Gastrocnemius medialis (tissue), 4 donors: ENCODE measurements at places on chromosomes 5 and 9. TPM values are rescaled to one million over a fixed set of nuclear protein-coding genes. Genes with fewer than 3 reads are reported as not detected.
A peak's percentile ranks its signal among the peaks of the same experiment; 100 is the strongest.

Gene CARTPT
- not detected for total RNA-seq

Gene NR6A1
- total RNA-seq: 2.2 TPM

Gene EMB
- total RNA-seq: 2.5 TPM

Gene CBY3
- not detected for total RNA-seq

Gene GEMIN5
- total RNA-seq: 17.4 TPM

Gene PLCXD3
- total RNA-seq: 1.2 TPM

Gene C5orf52
- total RNA-seq: not detected

Gene AIF1L
- 7.5 TPM for total RNA-seq

Gene ELAVL2
- total RNA-seq: not detected

Gene OR4F3
- total RNA-seq: not detected

Gene TAF11L5
- total RNA-seq: not detected

- H3K4me3 ChIP-seq: no peak overlapping the region
- DNase-seq: no peak
- peaks cover 20% of the 10 kb centered on the region for H3K4me1 ChIP-seq
- H3K27ac ChIP-seq: peak overlapping the region; percentile 33
- H3K36me3 ChIP-seq: peaks cover 22% of the 10 kb centered on the region
- no peaks in the 10 kb centered on the region for H3K27me3 ChIP-seq
Measured at GRCh38 chr9:104779946-104780535, 16.1 kb downstream of the NIPSNAP3B start.

DNA sequence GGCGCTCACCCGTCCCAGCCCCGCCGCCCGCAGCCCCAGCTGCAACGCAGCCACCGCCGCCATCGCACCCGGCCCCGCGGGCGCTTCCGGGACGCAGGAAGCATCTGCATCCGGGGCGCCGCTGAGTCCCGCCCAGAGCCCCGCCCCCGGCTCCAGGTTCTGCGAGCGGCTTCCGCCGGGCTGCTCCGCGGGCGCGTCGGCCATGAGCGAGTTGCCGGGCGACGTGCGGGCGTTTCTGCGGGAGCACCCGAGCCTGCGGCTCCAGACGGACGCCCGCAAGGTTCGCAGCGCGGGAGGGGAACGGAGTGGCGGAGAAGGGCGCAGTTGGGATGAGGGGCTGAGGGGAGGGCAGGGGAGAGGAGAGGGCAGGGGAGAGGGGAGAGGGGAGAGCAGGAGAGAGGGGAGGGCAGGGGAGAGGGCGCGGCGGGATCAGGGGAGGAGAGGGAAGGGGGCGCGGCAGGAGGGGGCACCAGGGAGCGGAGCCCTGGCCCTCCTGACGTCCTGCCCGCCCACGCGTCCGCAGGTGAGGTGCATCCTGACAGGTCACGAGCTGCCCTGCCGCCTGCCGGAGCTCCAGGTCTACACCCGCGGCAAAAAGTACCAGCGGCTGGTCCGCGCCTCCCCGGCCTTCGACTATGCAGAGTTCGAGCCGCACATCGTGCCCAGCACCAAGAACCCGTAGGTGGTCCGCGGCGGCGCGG lies at the start of the genes SURF1 and SURF2:
Gene SURF1 (minus strand): TSS at position 97 of the 701 bp plus-strand sequence. CDS start 34 bp downstream, at position 63.
Gene SURF2 (plus strand): TSS at position 160 of the 701 bp plus-strand sequence. CDS start 43 bp downstream, at position 203.
- DNase-seq: peak; percentile 83
- H3K27me3 ChIP-seq: no peaks in the 10 kb centered on the region

- no peak for DNase-seq
- no peaks in the 10 kb centered on the region for H3K27me3 ChIP-seq
- H3K36me3 ChIP-seq: no peaks in the 10 kb centered on the region
- H3K4me3 ChIP-seq: no peak overlapping the region
- H3K27ac ChIP-seq: no peak overlapping the region
Measured at GRCh38 chr9:71896761-71897160, 14.2 kb downstream of the ABHD17B start.

GRCh38 chr9:113654605-113655428 lies 191.3 kb downstream of the RGS3 start:
- H3K4me1 ChIP-seq: peaks cover 21% of the 10 kb centered on the region
- H3K36me3 ChIP-seq: no peaks in the 10 kb centered on the region
- no peak for DNase-seq
- H3K27me3 ChIP-seq: no peaks in the 10 kb centered on the region

DNA sequence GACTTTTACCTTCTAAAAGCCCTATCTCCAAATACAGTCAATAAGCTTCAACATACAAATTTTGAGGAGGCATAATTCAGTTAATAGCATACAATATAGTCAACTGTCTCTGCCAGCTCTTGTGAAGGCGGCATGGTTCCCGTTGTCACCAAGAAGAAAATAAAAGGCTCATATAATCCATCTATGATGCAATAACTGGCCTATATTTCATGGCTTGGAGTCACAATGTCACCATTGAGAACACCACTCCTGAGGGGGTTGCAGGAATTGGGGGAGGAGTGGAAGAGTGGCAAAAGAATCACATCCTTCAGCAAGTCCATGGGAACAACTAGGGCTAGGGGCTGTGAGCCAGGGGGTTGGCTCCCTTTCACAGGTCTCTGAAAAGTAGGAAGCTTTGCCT lies 16.0 kb upstream of the ASTN2 start:
- H3K4me1 ChIP-seq: no peaks in the 10 kb centered on the region
- no peak overlapping the region for H3K4me3 ChIP-seq
- no peaks in the 10 kb centered on the region for H3K27me3 ChIP-seq
- no peak for DNase-seq

GRCh38 chr5:124157320-124157719 lies 589.1 kb downstream of the ZNF608 start:
- H3K4me3 ChIP-seq: no peak overlapping the region
- H3K27ac ChIP-seq: no peak overlapping the region
- H3K27me3 ChIP-seq: no peaks in the 10 kb centered on the region
- no peak for DNase-seq

DNA sequence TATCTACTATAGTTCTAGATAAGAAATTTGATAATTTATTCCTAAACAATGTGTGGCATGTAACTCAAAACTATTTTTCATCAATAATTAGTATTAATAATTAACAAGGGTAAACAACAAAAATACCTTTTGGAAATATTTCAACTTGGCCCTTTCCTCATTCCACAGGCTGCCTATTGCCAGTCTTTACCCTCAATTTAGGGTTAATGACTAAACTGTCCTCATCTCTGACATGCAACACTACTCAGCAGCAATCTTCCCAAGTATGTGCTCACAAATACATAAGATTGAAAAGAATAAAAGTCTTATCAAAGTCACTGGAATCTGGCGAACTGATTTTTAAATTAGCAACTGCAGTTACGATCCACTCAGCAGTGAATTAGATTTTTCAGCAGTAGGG lies 153.6 kb downstream of the GLIS3 start:
- H3K36me3 ChIP-seq: no peaks in the 10 kb centered on the region
- no peak overlapping the region for H3K4me3 ChIP-seq
- no peaks in the 10 kb centered on the region for H3K27me3 ChIP-seq

DNA sequence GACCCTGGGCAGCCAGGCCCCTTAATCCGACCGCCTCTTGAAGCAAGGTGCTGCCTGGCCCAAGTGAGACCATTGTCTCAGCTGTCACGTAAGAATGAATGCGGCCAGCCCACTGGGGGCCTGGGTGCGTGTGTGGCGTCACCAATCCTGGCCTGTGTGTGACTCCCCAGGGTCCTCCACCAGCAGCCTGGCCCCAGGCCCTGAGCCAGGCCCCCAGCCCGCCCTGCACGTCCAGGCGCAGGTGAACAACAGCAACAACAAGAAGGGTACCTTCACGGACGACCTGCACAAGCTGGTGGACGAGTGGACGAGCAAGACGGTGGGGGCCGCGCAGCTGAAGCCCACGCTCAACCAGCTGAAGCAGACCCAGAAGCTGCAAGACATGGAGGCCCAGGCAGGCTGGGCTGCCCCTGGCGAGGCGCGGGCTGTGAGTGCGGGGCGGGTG lies 124.2 kb downstream of the WNK2 start:
- no peak for DNase-seq
- H3K4me1 ChIP-seq: peaks cover 27% of the 10 kb centered on the region
- no peaks in the 10 kb centered on the region for H3K36me3 ChIP-seq
- no peak overlapping the region for H3K4me3 ChIP-seq
- H3K27me3 ChIP-seq: no peaks in the 10 kb centered on the region
- H3K27ac ChIP-seq: no peak overlapping the region

DNA sequence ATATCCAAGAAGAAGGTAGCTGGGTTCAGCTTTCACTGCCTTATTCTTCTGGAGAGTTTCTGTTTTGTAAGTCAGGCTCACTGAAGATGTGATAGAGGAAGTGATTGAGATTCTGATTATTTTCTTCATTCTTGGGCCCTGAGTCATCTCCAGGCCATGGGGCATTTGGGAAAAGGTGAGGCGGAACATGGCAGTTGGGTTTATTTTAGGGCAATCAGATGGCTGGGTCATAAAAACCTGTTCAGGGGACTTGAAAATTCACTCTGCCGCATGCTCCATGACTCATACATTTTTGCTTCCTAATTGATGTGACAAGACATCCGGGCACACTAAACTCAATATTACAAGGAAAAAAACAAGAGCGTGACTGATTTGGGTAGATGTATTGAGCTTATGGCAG lies 265.7 kb upstream of the KLF4 start:
- no peak overlapping the region for H3K4me3 ChIP-seq
- DNase-seq: no peak
- no peaks in the 10 kb centered on the region for H3K27me3 ChIP-seq
- no peaks in the 10 kb centered on the region for H3K36me3 ChIP-seq

DNA sequence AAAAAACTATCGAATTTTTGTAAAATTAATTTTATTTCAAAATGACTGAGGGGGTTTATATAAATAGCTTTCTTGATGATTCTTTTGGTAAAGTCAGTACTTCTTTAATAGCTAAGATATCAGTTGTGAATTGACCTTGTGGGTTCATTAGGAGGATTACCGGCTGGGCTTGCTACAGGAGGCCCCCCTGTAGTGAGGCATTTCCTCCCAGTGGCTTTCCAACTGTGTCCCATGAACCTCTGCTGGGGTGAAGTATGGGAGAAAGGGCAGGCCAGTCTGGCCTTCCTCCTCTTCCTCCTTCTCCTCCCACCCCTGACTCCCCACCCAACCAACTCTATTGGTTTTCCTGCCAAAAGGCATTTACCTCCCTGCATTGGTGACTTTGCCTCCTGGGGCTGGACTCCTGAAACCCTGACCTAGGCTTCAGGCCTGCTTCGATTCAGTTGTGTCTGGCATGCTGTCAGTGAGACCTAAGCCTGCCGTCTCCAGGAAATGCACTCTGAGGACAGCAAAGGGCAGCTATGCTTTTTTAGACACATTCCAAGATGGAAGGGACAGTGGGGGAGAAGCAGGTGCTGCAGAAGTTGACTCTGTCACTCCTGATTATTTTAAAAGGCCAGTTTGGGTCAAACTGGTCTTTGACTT lies 144.8 kb downstream of the HSPA4 start:
- H3K4me3 ChIP-seq: no peak overlapping the region
- no peak for DNase-seq
- H3K27ac ChIP-seq: no peak overlapping the region
- H3K4me1 ChIP-seq: no peaks in the 10 kb centered on the region
- H3K36me3 ChIP-seq: no peaks in the 10 kb centered on the region
- no peaks in the 10 kb centered on the region for H3K27me3 ChIP-seq

- H3K4me3 ChIP-seq: no peak overlapping the region
- DNase-seq: no peak
- no peaks in the 10 kb centered on the region for H3K36me3 ChIP-seq
- H3K4me1 ChIP-seq: peaks cover 3% of the 10 kb centered on the region
Measured at GRCh38 chr5:96657068-96657467, 5.1 kb upstream of the CAST start.

DNA sequence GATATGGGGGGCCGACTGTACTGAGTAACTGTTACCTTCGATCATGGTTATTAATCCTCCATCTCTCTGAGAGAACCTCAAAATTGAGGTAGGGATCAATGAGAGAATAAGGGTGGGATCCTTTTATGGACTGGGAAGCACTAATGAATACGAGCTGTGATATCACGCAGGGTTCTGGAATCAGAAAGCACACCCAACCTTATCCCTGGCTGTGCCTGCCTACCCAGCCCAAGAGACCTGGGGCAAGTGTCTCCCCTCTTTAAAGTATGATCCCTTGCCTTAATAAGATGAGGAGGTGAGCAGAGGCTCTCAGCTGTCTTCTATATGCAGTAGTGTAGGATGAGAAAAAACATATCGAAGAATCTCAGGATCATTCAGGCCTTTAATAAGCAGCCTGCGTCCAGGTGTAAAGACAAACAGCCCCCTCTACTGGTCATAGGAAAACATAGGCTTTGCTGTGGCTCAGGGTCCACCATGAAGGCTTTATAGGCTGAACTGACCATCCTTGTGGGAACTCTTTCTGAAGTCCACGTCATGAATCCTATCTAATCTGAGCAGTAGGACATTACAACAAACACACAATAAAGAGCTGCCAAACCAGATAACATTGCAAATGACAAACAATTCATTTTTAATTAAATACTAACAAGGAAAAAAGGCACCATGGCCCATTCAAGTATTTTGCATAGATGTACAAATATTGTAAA lies 16.8 kb downstream of the NIPAL4 start:
- no peaks in the 10 kb centered on the region for H3K27me3 ChIP-seq
- H3K36me3 ChIP-seq: no peaks in the 10 kb centered on the region
- no peak overlapping the region for H3K27ac ChIP-seq
- H3K4me3 ChIP-seq: no peak overlapping the region
- H3K4me1 ChIP-seq: no peaks in the 10 kb centered on the region

DNA sequence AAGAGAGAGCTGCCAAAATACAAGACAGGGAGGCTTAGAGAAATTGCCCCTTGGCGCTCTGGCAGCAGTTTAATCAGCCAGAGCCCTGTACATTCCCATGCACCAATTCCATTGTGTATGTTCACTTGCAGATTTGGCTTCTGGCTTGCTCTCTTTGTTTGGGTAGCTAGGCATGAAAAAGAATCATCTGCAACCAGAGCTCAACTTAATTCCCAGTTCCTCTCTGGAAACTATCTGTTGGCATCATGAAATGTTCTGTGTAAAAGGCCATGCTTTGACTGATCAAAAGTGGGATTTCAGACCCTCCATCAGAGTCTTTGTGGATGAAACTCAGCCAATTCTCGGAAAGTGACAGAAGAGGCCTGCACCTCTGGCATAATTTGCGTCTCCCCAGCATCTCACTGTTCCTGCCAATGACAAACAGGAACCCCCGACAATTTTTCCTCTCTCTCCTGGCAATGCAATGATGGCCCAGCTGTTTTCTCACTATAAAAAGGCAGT lies 53.8 kb upstream of the RAD23B start:
- no peaks in the 10 kb centered on the region for H3K36me3 ChIP-seq
- H3K4me1 ChIP-seq: no peaks in the 10 kb centered on the region
- no peak overlapping the region for H3K27ac ChIP-seq
- H3K4me3 ChIP-seq: no peak overlapping the region
- no peaks in the 10 kb centered on the region for H3K27me3 ChIP-seq
